ENCODE measurements at places on chromosomes 3 and 15.
A peak's percentile ranks its signal among the peaks of the same experiment; 100 is the strongest.

DNA sequence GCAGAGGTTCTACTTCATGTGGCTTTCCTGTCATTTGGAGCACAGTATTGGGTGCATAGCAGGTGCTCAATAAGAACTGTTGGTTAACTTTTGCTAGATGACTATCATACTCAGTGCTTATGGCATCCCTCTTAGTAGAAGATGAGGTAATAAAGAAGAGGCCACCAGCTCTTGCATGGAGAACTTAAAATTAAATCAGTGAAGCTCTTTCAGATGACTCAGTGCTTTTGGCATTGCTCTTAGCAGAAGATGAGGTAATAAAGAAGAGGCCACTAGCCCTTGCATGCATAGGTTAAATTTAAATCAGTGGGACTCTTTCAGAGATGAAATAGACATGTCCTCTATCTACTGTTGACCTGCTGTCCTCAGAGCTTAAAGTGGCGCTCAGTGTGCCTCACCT is 109.4 kb upstream of the FGF7 start:
- DNase-seq: no peak

GRCh38 chr15:79884204-79884596 is 12.6 kb downstream of the MTHFS start:
- no peak for DNase-seq

DNA sequence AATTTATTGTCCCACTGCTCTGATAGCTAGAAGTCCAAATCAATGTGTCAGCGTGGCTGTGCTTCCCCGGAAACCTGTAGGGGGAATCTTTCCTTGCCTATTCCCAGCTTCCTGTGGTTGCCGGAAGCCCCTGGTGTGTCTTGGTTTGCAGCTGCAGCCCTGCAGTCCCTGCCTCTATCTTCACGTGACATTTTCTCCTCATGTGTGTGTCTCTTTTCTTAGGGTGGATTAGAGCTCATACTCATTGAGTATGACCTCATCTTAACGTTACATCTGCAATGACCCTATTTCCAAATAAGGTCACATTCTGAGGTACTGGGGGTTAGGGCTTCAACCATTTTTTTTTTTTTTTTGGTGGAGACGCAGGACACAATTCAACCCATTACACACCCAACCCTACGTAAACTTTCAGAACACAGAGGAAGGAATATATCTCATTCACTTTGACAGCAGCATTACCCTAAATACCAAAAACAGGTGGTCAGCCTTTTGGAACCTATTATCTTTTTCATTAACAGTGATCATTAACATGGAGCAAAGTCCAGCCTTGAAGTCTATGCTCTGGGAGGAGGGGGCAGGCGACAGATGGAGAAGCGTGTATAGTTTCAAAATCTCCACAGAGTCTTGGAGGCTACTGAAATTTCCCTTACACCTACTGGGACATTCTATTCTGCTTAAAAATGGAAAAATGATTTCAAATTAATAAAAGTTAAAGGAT is 88.6 kb downstream of the RYK start:
- no peak for DNase-seq

- DNase-seq: no peak
These were observed 12.2 kb upstream of the ALDH1A3 start for GRCh38 chr15:100867433-100867832.

- peak; percentile 47 for DNase-seq
These were observed 338.4 kb upstream of the C2CD4B start for GRCh38 chr15:62503451-62503850.

DNA sequence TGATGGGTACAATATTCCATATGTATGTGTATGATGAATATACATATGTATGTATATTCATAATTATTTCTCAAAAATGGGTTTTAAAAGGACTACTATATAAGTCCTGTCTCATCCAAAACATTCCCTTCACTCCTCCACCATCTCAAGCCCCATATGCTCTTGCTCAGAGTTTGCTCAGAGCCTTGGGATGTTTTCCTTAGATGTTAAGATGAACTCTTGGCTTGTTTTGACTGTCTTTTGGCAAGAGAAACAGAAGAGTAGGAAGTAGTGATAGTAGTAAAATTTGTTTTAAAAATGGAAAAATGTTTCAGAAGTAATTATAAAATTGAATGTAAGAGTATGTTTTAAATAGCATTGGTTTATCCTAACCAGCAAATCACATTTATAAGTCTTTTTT is 6.2 kb upstream of the EPHA3 start:
- no peak for DNase-seq

- DNase-seq: no peak
These were observed 2.5 kb downstream of the CTDSPL start for GRCh38 chr3:37863949-37864822.

DNA sequence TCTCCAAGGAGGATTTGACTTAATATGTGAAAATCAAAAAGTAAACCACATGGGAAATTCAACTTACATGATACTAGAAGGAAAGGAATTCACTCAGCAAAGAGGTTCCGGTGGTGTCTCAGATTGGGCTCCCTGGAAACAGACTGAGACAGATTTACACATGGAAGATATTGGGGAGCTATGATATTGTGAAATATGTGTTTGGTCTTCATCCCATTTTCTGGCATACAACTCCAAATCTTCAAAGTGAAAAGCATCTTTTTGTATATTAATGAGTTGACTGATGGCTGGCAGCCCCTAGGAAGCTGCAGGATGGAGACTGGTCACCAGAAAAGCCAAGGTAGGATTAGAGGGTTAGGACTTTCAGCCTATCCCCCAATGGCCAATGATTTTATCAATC is 29.3 kb downstream of the GRK7 start:
- no peak for DNase-seq

- no peak for DNase-seq
These were observed 91.0 kb upstream of the CBLB start for GRCh38 chr3:105959851-105960250.

DNA sequence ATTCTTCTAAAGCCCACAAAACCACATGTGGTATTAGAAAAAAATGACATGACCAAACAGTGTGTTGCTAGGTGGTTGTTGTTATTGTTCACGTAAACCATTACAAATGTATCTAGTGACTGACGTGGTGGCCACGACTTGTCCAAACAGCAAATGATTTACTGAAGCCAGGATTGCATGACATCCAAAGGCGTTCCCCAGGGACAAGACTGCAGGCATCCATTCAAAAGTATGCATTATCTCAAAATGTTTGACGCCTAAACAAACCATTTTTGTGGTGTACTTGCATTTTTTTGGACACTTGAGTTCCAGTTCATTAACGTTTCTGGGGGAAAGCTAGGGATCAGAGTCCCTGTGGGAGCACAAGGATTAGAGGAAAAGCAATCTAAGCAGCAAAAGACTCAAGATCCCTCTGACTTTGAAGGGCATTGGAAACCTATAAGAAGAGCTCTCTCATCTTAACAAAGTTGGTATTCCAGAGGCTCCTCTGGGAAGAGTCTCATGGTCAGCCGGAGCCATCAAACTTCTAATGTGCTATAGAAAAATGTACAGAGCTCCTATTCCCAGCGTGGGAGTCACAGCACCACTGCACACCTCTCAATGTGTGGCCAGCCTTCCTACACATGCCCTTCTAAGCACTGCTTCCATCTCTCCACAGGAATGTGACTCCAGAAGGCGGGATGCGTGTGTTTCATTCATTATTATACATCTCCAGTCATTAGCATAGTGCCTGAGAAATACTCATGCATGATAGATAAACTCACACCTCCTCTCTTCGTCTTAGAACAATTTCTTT is 62.9 kb downstream of the FBN1 start:
- no peak for DNase-seq

DNA sequence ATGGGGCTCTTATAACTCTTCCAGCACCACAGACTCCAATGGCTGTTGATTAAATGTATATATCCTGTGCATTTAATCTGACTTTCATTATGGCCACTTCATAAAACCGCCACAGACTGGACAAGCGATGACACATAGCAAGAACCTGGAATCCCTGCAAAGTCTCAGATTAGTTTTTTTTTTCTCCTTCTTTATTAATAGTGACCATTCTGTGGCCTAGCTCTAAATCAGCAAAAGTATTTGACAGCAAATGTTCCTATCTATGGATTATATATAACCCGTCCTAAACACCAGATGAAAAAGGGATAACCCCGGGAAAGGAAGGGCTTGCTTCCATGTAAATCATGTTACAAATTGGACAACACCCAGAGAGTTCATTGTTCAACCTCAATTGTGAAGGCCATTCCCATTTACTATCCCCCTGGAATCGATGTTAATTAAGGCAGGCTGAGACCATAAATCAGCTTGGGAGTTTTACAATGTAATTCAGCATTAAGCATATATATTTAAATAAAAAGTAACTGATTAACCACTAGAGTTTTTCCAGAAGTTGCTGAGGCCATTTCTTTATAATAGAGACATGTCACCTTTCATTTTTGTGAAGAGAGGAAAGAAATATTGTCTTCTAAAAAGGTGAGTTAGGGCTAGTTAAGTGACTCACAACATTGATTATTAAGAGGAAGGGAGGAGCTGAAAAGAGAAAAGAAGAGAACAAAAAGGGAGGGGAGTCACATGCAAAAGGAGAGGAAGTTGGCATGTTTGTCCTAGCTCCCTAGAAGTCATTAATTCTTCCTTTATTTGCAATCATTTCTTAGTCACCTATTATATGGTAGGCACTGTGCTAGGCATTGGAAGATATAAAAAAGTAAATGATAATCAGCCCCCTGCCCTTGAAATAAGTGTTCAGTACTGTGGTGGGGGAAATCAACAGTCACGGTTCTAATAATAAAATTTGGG is 26.2 kb downstream of the ALDH1A2 start:
- DNase-seq: no peak

DNA sequence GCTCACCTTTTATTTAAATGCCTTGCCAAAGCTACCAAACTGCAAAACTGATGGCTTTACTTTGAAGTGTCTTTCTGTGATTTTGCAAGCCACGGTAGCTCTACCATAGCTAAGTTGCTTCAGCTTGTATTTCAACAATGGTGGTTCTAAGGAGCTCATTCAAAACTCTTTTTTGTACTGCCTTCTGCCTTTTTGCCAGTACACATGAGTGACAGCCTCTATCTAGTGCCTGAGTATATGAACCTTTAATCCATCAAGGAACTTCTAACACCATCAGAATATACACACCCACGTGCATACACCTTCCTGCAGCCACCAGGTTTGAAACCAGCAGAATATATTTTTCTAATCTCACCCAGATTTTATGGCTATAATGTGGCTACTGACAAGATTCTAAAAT is 10.4 kb upstream of the NR2F2 start:
- no peak for DNase-seq

- no peak for DNase-seq
These were observed 106.7 kb downstream of the GHSR start for GRCh38 chr3:172341482-172342059.

DNA sequence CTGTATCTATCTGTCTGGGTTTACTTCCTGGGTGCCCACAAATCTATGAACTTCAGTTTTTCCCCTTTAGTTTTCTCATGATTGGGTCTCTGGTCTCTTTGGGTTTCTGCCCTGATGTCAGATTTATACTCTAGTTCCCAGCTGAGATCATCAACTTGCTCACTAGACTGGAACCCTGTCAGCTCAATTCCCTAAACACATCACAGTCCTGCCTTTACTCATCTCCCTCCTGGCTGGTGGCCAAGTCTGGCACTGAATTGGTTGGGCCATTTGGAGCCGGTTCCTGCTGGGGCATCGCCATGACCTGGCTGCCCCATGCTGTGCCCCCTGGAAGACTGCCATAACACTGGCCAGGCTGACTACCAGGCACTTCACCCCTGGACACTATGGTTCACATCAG is 345.3 kb downstream of the CHST2 start:
- no peak for DNase-seq

- DNase-seq: no peak
These were observed 264.4 kb downstream of the MEX3B start for GRCh38 chr15:81781395-81781794.

- no peak for DNase-seq
These were observed 283.0 kb downstream of the UACA start for GRCh38 chr15:70480196-70480856.

- DNase-seq: no peak
These were observed 198.7 kb upstream of the LYSMD4 start for GRCh38 chr15:99931703-99932603.

DNA sequence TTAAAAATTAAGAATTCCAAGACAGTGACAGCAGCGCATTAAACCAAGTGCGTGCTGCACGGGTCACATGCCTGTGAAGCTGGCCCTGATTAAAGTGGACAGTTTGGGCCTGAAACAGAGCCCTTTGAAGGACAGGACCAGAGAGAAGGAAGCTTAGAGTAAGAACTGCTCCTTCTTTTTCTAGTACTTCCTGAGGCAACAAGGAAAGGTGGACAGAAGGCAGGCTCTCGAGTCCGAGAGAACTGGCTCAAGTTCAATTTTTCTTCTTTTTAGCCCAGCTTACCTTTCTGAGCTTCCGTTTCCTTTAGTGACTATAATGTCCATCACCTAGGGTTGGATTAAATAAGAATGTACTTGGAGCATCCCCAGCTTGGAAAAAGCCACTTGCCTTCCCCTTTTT is 26.9 kb downstream of the ANP32A start:
- DNase-seq: no peak

GRCh38 chr15:76060118-76060989 is 569 bp downstream of the TMEM266 start:
- no peak for DNase-seq

- no peak for DNase-seq
These were observed 67.1 kb downstream of the CEMIP start for GRCh38 chr15:80846031-80846815.

- DNase-seq: no peak
These were observed 116.6 kb upstream of the IQSEC1 start for GRCh38 chr3:13189639-13190377.

DNA sequence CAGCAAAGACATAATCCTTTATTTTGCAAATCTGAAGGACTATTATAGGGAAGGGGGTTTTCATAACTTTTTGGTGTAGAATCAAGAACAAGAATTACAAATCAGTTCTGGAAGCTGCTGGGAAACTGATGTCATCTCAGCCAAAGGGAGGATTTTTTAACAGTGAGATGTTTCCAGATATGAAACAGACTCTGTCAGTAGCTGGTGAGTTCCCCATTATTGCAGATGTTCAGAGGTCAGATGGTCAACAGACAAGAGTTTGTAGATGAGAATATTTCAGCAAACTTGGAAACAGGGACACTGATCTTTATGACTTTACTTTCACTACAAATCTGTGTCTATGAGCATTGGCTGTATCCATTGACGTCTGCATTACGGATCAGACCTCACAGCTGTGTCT is 71.9 kb upstream of the LPP start:
- no peak for DNase-seq

DNA sequence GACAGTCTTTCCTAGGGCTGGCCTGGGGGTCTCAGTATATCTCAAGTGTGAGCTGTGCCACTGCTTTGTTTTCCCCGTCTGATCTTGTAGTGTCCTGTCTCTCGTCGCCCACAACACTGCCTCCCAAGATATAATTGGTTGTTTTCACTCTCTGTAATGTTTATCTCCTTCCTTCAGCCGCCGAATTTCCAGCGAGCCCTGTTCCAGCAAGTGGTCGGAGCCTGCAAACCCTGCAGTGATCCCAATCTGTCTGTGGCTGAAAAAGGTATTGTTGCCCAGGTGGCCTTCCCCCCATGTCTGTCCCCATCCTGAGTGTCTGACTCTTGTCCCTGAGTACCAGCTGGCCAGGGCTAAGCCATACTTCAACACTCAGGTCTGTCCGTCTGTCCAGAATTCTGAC is 9.5 kb upstream of the MANF start:
- DNase-seq: no peak
